Choroid plexus epithelial cell (primary cell): ENCODE measurements at places on chromosomes 16 and 17.

- DNase-seq: peak; percentile 63
These were observed 19.5 kb downstream of the ATP2A3 start for GRCh38 chr17:3944485-3945388.

GRCh38 chr17:11823862-11824261, 173.4 kb downstream of the ZNF18 start:
- no peak for DNase-seq

GRCh38 chr17:6098050-6098822, 28.1 kb downstream of the WSCD1 start:
- no peak for DNase-seq

DNA sequence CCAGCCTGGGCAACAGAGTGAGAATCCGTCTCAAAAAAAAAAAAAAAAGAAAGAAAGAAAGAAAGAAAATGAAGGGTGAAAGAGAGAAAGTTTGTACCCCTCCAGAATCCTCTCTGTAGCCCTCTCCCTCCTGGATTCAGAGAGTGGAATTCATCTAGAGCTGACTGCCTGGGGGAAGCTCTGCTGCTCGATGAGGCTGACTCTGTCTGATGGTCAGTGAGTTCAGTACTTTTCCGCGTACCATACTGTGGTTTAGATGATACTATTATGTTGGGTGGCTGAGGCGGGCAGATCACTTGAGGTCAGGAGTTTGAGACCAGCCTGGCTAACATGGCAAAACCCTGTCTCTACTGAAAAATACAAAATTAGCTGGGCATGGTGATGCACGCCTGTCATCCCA, 14.8 kb downstream of the TMEM94 start:
- DNase-seq: no peak

- DNase-seq: peak; percentile 59
These were observed 3.3 kb upstream of the PPP1R1B start for GRCh38 chr17:39623356-39623950.
